ENCODE measurements at places on chromosomes 2 and 18.

GRCh38 chr2:213862407-213863076, 548.3 kb upstream of the VWC2L start:
- DNase-seq: no peak

- no peak for DNase-seq
These were observed 153.3 kb upstream of the RBMS1 start for GRCh38 chr2:160646684-160647444.

GRCh38 chr18:76913583-76913982, 91.2 kb downstream of the ZNF236 start:
- DNase-seq: no peak

- no peak for DNase-seq
These were observed 25.4 kb downstream of the HPCAL1 start for GRCh38 chr2:10327896-10328669.

DNA sequence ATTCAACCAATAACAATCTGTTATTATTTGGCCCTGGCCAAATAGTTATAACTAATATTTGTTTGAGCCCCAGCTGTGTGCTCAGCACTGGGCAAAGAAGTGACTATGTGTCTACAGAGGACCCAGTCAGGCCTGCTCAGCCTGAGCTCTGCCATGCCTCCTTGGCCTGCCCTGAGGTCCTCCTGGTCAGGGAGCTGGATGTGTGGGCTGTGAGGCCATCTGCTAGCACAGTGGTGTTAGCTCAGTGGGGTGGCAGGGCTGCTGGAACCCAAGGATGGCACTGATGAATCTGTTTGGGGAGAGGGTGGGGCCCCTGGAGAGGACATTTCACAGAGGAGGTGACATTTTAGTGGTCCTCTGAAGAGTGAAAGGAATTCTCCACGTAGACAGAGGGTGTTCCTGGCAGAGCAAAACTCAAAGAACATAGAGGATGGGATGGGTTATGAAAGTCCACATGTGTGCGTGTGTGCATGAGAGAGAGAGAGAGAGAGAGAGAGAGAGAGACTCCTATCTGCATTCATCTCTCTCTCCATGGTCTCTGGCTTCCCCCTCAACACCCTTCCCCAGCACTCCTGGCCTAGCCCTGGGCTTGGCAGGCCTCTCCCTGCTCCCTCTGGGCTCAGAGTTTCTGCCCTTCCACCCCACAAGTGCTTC, 21.2 kb upstream of the ATOH8 start:
- no peak for DNase-seq

DNA sequence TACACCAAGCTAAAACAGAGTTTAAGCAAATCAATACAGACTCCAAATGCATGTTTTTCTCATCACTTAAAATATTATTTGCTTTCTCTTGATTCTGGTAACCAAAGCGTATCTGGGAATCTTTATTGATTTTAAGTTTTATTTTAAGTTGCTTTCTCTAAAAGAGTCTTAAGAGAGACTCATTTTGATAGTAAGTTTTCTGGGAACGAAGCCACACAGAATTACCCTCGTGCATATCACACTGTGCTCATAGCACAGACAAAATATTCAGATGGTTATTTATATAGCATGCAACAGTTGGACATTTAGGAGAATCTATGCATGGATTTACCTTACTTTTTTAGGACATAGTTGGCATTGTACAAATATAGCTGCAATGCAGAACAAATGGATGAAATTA, 597.5 kb upstream of the NRXN1 start:
- no peak for DNase-seq

DNA sequence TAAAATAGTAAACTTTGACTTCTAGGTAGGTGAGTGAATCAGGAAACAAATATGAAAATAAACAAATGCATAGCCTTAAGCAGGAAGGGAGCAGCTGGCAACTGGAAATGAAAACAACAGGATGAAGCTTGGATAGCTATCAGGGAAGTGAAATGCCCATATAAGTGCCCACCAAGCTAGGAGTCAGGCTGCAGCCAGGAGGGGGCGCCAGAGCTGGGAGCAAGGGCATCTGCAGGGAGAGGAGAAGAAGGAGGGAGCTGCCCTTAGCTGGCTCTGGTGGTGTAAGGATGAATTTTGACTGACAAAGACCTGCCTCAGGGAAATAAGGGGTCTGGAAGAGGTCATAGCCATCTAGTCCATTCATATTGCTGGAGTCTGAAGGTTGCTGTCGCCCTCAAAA, 298.3 kb downstream of the TDRD15 start:
- DNase-seq: no peak

DNA sequence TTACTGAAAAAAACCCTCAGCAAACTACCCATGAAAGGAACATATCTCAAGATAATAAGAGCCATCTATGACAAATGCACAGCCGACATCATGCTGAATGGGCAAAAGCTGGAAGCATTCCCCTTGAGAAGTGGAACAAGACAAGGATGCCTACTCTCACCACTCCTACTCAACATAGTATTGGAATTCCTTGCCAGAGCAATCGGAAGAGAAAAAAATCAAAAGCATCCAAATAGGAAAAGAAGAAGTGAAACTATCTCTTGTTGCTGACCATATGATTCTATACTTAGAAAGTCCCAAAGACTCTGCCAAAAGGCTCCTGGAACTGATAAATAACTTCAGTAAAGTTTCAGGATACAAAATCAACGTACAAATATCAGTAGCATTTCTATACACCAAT, 40.6 kb upstream of the MSTN start:
- peak; percentile 82 for DNase-seq

- DNase-seq: no peak
These were observed 722.6 kb downstream of the METTL4 start for GRCh38 chr18:1848716-1849115.

GRCh38 chr2:30615926-30616325, 168.9 kb downstream of the LCLAT1 start:
- no peak for DNase-seq

- no peak for DNase-seq
These were observed 85.0 kb downstream of the VSNL1 start for GRCh38 chr2:17625446-17625845.

GRCh38 chr2:204452464-204453023, 92.7 kb upstream of the PARD3B start:
- no peak for DNase-seq

GRCh38 chr18:23229472-23229871, 94.2 kb downstream of the CABLES1 start:
- peak; percentile 36 for DNase-seq

DNA sequence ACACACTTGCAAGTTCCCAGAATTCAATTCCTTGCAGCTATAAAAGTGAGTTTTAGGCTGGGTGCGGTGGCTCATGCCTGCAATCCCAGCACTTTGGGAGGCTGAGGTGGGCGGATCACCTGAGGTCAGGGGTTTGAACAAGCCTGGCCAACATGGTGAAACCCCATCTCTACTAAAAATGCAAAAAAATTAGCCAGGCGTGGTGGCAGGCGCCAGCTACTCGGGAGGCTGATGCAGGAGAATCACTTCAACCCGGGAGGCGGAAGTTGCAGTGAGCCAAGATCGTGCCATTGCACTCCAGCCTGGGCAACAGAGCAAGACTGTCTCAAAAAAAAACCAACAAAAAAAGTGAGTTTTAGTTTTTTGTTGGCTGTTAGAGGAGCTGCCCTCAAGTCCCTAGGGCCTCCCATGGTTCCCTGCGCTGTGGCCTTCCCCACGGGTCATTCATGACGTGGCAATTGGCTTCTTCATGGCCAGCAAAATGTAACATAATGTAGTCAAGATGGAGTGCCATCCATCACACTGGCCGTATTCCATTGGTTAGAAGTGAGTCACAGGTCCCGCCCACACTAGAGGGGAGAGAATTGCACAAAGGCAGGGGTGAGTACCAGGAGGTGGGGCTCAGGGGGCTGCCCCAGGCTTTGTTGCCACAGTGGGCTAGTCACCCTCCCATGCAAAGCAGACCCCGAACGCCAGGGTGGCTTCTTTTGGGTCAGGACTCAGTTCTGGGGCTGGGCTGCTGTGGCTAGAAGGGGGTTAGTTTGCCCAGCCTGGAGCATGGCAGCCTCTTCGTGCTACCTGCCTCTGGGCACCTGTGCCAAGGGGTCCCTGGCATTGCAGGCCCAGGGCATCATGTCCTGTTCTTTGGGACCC, 37.7 kb upstream of the INHBB start:
- DNase-seq: no peak

DNA sequence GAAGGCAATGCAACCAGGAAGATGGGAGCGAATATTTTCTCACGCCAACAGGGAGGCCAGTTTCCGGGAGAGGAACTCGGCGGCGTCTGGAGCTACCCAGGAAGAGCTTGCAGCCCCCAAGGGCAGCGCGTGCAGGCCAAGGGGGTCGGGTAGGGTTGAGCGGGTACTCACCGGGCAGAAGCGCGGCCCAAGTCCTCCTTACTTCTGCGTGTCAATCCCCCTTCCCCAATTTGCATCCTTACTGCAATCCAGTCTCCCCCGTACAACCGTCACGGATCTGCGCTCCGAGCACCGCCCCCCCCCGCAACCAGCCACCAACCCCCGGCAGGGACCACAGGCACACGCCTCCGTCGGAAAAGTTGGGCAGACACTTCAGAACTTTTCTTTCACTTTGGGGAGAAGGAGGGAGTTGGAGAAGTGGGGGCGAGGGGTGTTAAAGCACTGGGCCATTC, 1.3 kb downstream of the ATP8B1 start:
- DNase-seq: no peak

DNA sequence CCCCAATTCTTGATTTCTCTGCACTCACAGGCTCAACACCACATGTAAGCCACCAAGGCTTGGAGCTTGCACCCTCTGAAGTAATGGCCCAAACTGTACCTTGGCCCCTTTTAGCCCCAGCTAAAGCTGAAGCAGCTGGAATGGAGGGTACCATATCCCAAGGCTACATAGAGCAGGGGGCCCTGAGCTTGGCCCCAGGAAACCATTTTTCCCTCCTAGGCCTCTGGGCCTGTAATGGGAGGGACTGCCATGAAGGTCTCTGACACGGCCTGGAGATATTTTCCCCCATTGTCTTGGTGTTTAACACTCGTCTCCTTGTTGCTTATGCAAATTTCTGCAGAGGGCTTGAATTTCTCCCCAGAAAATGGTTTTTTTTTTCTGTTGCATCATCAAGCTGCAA, 69.7 kb downstream of the SKA1 start:
- no peak for DNase-seq

- DNase-seq: no peak
These were observed 97.1 kb upstream of the RMDN2 start for GRCh38 chr2:37827911-37828511.

- DNase-seq: no peak
These were observed 71.3 kb downstream of the FMNL2 start for GRCh38 chr2:152406119-152406835.

DNA sequence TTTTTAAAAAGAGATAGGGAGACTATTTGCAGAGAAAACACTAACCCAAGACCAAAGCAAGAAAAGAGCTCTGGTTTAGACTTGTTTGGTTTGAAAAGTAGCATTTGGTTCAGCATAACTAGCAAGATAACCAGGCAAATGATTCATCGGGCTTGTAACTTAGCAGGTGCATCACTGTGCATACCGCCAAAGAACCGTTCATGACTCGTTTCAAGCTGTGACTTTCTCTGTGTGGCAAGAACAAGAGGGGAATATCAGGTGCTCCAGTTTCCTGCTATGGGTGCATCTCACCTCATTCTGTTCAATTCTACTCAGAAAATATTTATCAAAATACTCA, 244.9 kb downstream of the ETAA1 start:
- no peak for DNase-seq

- no peak for DNase-seq
These were observed 66.0 kb upstream of the HDAC4 start for GRCh38 chr2:239466755-239467271.

- DNase-seq: peak; percentile 22
These were observed 176.0 kb downstream of the SMAD2 start for GRCh38 chr18:47754311-47755101.

DNA sequence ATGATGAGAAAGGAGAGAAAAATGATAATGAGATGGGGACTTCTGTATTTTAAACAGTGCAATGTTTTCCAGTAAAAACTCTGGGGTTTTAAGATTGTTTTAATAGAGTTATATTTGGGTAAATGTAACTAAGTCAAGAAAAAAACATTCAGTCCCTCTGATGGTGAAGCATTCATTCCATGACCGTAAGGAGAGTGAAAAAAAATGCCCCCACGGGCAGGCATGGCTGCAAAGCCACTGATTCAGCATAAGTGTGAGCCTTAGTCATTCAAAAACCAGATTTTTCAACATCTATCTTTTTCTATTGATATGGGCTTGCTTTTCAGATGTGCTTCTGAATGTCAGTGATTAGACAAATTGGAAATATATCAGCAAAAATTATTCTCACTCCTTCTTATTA, 957.8 kb downstream of the SLC4A3 start:
- no peak for DNase-seq

DNA sequence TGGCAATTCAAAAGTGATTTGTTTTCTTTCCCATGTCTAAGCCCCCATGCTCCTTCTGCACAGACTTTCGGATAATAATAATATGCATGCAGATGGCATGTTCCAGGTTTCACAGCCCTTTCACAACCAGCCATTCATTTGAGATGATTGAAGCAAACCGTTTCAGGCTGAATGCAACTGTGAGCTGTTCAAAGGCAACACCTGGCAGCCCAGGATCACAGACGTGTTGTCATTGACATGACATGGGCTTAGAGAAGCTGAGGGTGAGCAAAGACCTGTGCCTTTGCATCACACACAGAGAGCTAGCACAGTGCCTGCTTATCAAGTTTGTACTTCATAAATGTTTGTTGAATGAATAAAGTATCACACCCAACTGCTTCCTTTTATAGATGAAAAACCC, 12.4 kb upstream of the ERMN start:
- DNase-seq: no peak

- DNase-seq: no peak
These were observed 56.4 kb downstream of the SNORC start for GRCh38 chr2:232926431-232926939.

DNA sequence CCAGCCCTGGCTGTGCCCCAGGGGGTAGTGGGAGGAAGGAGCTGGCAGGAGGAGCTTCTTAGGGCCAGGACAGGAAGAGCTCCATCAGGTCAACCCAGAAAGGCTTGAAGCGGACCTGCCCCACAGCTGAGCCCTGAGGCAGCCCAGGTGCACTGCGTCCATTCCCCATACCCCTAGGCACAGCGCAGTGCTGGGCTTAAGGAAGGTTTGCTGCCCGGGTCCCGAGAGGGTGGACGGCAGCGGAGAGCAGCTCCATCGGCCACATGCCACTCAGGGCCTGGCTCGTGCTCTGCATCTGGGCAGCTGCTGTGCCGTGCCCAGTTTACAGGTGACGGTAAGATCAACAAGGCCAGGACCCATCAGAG, 26.4 kb downstream of the DNMT3A start:
- DNase-seq: no peak
